ENCODE measurements at places on chromosomes 11 and 22. TPM values are rescaled to one million over a fixed set of nuclear protein-coding genes. Genes with fewer than 3 reads are reported as not detected.

- DNase-seq: no peak
Observed at GRCh38 chr22:28783786-28784671, 11.5 kb downstream of the CCDC117 start.

Gene TOP3B
- 55.6 TPM for total RNA-seq

Gene CALCA
- not detected for total RNA-seq

Gene DDX25
- total RNA-seq: 7.5 TPM

GRCh38 chr11:126277780-126278179 is 5.1 kb upstream of the TIRAP start:
- no peak for DNase-seq

Gene DEFB131B
- not detected for total RNA-seq

- no peak for DNase-seq
Observed at GRCh38 chr11:128026596-128026995, 560.8 kb downstream of the ETS1 start.

Gene WBP2NL
- total RNA-seq: not detected

- no peak for DNase-seq
Observed at GRCh38 chr11:69129647-69130046, 26.1 kb upstream of the SMIM38 start.

Gene GSTT2
- not detected for total RNA-seq

DNA sequence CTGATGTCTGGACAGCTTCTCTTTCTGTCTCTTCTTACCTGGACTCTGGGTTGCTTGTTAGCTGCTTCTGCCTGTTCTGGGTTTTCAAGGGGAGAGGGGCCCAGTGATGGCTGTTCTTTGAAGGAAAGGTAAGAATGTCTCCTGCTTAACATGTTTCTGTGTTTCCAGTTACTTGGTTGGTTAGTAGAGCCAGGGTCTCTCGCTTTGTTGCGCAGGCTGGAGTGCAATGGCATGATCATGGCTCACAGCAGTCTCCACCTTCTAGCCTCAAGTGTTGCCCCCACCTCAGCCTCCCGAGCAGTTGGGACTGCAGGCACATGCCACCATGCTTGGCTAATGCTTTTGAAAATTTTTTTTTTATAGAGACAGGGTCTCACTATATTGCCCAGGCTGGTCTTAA is 126.6 kb downstream of the BCR start:
- DNase-seq: no peak

Gene KCNQ1OT1
- total RNA-seq: 1.2 TPM

DNA sequence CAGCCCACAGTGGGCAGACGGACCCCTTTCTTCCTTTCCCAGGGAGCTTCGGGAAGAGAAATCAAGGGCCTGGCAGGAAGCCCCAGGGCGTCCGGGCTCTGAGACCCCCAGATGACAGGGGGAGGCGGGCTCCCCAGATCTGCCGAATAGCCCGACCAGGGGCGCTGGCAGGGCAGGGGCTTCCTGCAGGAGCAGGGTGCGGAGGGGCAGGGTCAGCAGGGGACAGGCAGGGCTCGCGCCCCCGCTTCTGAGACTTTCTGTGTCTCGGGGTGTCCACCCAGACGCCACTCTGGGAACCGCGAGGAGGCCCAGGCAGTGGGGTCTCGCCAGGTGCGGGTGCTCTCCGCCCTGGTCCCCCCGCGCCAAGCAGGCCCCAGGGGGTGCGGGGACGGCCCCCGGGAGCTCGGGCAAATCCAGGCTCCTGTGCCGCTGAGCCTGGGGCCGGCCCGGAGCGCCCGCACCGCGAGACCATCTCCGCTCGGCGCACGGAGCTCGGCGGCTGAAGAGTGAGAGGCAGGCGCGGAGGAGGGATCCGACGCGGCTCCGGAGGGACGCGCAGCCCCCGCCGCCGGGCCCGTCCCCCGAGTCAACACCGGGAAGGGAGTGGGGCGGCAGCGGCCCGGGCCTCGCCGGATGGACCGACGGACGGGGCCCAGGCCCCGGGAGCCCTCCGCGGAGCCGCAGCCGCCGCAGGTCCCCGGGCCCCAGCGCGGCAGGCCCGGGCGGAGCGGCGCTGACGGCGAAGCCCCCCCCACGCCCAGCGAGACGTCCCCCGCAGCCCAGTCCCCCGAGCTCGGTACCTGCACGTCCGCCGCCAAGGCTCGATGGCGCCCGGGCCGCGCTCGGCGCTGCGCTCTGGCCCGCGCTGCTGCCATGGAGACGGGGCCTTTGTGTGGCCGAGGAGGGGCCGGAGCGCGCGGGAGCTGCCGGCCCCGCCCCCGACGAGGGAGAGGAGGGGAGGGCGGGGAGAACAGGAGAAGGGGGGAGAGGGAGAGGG is at the start of gene PLXNB2:
Gene PLXNB2 (minus strand): TSS at position 894 of the 997 bp plus-strand sequence. CDS start 17,062 bp downstream, outside the sequence.
- peak; percentile 67 for DNase-seq

Gene CTSC
- 162 TPM for total RNA-seq

- DNase-seq: no peak
Observed at GRCh38 chr11:93133488-93134109, 64.2 kb downstream of the SLC36A4 start.

- peak; percentile 42 for DNase-seq
Observed at GRCh38 chr11:63839508-63840355, 822 bp downstream of the MARK2 start.

DNA sequence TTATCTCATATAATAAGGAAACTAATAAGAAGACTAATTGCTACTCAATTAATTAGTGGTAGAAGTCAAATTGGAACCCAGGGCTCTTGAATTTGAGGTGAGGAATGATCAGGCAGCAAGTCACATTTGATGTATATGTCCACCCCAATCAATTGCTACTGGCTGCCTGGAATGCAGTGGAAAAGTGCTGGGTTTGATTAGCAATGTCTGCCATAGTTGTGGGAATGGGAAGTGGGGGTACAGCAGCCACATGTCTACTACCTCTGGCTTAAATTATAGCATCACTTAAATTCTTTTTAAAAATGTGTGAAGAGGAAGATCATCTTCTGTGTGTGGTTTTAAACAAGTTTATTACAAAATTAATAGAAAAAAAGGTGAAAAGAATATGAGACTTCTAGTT is 50.8 kb upstream of the NAV2 start:
- DNase-seq: no peak

DNA sequence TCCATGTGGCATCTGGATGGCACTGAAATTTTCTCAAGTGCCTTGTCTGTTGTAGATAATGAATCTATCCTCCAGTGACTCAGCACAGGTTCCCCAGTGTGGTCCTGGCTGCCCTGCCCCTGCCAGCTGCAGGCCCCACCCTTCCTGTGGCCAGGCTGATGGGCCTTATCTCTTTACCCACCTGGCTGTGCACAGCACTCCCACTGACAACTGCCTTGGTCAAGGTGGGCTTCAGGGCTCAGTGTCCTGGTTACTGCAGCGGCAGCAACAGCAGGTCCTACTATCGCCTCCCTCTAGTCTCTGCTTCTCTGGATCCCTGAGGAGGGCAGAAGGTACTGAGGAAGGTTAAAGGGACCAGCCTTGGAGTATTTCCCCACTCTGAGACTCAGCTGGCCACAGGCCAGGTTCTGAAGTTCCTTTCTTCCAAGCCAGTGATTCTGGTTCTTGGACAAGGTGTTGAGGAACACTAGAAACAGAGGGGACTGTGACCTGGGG is 3.1 kb downstream of the HMBS start:
- DNase-seq: no peak

GRCh38 chr11:88188932-88189253 is 13.7 kb upstream of the RAB38 start:
- DNase-seq: no peak

- peak; percentile 47 for DNase-seq
Observed at GRCh38 chr11:75597636-75598035, 35.6 kb downstream of the SERPINH1 start.

DNA sequence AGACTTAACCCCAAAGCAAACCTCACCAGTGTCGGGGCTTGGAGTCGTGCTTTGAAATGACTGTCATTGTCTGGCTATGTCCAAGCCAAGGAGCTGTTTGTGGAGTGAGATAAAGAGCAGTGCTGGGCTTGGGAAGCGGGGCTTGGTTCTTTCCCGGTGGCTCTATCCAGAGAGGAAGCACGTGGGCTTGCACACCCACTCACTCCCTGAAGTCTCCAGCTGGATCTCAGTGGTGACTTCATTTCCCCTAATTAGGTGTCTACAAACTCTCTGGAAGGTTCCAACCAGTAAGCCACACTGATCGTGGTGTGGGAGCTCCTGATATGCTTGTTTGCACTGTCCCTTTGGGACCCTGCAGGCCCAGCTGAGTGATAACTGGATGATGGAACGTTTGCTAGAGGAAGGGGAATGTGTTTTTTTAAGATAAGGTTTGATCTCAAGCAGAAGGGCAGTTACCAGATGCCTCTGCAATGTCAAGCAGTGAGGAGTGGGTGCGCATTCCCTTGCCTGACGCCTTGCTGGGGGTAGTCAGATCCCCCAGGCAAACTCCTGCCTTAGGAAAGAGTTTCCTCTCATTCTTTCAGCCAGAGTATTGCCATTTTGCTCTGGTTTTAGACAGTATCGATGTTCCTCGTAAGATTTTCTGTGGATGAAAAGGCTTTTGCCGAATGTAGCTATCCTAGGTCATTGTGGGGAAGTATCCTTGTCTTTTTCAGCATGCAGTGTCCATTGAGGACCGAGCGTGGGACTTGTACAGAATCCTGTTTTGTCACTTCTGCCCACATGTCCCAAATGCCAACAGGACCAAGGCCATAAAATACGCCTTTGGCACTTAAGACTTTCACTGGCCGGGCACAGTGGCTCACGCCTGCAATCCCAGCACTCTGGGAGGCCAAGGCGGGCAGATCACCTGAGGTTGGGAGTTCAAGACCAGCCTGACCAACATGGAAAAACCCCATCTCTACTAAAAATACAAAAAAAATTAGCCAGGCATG is 90.9 kb downstream of the MICAL2 start:
- peak; percentile 44 for DNase-seq

GRCh38 chr11:96257972-96258934 is 84.7 kb downstream of the MAML2 start:
- no peak for DNase-seq

- DNase-seq: no peak
Observed at GRCh38 chr11:90286640-90287039, 63.8 kb upstream of the CHORDC1 start.

Gene ACTN3
- total RNA-seq: 0.21 TPM

- DNase-seq: peak; percentile 33
Observed at GRCh38 chr11:62770778-62771143, 435 bp upstream of the TAF6L start.

Gene GAB4
- 0.36 TPM for total RNA-seq

GRCh38 chr11:129260750-129261149 is 68.6 kb upstream of the ARHGAP32 start:
- DNase-seq: no peak

DNA sequence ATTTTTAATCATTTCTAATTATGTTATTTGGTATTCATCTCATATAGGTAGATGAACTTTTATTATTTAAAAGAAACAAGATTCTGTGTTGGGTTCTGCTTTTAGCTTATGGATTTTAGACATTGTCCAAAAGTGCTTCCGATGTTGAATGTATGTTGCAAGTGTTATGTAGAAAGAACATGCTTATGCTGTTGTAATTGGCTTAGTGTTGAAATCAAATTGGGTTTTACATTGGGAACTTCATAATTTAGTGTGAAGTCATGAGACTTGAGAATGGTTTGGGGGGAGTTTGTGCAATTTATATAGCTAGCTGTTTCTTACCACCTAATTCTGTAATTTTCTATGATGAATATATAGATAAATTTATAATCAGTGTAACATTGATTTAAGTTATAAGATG is 3.6 kb downstream of the MTMR3 start:
- DNase-seq: no peak

GRCh38 chr11:113689768-113690618 is 16.1 kb downstream of the TMPRSS5 start:
- DNase-seq: no peak

- no peak for DNase-seq
Observed at GRCh38 chr11:69873166-69874077, 54.2 kb upstream of the FGF3 start.

DNA sequence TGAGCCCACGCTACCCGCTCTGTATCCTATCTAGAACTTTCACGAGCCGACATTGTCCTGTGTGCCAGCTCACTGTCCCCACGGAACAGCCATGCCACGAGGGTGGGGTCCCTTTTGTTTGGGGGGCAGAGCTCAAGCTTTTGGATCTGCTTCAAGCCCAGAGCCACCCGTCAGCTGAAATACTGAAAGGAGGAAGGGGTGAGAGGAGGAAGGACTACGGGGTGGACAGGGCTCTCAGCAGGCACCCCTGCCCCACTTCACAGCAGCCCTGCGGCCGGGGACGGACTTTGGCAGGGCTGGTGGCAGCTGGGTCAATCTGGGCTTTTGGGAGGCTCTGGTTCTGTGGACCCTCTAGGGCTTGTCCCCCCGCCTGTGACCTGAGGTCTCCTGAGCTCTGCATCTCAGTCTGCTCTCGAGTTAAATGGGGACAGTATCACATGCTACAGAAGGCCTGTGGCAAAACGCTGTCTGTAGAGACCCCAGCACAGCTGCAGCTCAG is 30.0 kb upstream of the MUC5AC start:
- peak; percentile 2 for DNase-seq

Gene PDGFD
- 17.2 TPM for total RNA-seq

Gene OR51B5
- 0.82 TPM for total RNA-seq

DNA sequence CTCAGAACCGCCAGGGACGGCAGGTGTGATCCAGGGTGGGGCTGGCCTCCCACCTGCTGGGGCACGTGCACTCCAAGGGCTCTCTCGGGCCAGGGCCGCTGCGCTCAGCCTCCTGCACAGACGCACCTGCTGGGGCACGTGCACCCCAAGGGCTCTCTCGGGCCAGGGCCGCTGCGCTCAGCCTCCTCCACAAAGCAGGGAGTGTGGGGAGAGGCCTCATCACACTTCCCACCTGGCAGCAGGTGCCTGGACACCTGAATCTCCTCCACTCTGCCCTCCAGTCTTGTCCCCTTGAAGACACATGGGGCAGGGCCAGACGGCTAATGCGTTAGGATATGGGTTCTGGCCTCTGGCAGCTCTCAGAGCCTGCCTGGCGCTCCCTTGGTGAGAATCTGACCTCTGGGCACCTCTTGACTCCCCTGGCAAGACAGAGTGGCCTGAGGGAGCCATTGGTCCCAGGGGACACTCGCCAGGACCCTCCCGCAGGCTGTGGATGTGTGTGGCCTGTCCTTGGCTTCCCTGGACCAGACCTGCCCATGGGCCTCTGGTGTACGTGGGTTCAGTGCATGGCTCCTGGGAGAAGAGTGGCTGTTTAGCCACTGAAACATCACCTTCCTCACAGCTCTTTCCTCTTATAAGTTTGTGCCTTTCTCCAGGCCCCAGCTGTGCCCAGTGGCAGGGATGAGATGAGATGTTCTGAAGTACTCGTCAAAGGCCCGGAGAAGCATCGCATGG is 73.5 kb downstream of the BRD1 start:
- DNase-seq: no peak
